ENCODE measurements at places on chromosomes 5 and 9.

DNA sequence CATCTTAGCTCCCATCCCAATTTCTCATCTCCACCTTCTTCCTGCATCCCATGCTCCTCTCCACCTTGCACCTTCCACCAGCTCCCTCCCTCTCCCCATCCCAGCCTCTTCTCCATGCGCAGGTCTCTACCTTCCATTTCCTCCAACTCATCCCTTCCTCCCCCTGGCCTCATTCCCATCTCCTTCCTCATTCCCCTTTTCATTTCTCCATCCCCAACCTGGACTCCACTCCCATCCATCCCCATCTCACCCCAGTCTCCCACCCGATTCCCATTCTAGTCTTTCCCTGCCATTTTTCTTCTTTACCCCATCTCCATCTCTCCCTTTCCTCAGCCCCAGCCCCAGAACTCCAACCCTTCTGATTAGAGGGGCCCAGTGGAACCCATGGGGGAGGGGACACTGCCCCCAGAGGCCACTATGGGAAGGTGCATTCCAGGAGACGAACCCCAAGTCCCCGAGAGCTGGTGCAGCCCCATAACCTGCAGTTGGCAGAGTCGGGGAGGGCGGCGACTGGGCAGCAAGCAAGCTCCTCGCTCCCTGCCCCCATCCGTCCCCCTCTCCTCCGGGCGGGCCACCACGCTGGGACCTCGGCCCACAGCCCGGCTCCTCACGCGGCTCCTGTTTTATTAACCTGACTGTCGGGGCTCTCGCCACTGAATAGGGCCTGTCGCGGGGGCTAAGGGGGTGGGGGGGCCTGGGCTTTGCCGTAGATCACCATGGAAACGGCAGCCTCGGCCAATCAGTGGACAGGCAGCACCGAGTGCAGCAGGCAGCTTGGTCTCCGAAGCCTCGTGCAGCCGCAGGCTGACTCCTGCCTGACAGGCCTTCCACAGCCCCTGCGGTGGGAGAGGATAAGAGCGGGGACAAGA lies 66.7 kb downstream of the PCDH1 start:
- no peak for DNase-seq

- DNase-seq, result no peak
Observed at GRCh38 chr5:10927608-10928007, 166.6 kb upstream of the DAP start.

- no peak for DNase-seq
Observed at GRCh38 chr5:75670577-75670976, 46.7 kb downstream of the POC5 start.

DNA sequence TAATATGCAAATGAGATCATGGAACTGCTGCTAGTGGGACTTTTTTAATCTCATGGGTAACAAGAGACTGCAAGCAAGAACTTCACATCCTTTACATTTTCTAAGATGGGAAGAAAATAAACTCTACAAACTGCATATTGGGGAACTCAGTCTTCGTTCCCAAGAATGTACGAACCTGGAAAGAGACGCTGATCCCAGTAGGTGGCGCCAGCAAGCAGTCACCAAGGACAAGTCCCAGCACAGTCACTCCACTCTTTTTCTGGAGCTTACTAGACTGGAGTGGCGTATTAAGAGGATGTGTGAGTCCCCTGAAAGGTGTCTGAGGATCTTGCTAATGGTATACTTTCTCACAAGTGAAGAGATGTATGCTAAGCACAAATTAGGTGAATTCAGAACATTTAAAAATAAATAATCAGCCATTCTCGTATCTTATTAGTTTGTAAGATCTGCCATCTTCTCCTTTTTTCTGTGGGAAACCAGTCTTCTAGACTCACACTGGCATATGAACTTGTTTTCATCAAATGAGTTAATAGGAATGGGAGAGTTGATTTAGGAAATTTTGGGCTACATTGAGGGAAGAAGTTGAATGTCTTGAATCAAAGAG lies 16.0 kb upstream of the PUM3 start:
- peak; percentile 85 for DNase-seq

DNA sequence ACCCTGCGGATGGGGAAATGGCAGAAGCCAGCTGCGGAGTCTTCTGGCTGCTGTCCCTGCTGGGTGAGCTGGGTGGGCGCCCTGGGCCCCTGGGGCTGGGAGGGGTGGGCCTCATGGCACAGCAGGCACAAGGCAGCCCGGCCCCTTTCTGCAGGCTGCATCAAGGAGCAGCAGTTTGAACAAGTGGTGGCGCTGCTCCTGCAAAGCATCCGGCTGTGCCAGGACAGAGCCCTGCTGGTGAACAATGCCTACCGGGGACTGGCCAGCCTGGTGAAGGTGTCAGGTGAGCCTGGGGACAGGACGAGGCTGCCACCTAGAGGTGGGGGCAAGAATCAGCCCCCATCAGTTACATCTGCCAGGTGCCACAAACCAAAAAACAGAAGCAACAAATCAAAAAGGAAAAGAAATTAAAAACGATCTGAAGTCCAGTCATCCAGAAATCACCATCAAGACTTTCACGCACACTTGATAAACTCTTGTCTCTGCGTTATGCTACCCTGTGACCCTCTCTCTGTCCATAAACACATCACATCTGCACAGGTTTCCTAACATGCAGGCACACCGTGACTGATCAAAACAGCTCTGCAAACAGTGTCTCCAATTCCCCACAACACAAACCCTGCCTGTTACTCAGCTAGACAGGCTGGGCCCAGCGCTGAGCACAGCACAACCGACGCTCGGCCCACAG lies 13.9 kb downstream of the REXO4 start:
- peak; percentile 48 for DNase-seq
